BE2C (cell line): ENCODE measurements at places on chromosomes 6 and 20.

GRCh38 chr6:92688342-92688741 is 731.0 kb downstream of the EPHA7 start:
- DNase-seq: no peak

DNA sequence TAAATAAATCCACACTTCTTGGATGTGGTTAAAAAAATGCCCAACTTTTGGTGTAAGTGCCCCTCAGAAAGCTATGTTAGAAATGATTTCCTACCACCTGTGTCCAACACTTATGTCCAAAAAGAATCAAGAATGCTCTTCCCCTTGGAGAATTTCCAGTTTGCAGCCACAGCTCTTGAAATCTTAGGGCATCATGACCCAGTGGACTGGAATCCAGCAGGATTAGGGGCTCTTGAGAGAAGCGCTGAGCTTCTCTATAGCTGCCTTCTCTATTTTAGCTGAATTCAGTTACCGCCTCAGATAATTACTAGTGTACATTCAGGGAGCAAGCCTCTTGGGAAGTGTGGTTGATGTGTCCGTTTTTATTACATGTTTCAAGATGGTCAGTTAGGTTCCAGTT is 2.5 kb downstream of the PHACTR1 start:
- DNase-seq: no peak

DNA sequence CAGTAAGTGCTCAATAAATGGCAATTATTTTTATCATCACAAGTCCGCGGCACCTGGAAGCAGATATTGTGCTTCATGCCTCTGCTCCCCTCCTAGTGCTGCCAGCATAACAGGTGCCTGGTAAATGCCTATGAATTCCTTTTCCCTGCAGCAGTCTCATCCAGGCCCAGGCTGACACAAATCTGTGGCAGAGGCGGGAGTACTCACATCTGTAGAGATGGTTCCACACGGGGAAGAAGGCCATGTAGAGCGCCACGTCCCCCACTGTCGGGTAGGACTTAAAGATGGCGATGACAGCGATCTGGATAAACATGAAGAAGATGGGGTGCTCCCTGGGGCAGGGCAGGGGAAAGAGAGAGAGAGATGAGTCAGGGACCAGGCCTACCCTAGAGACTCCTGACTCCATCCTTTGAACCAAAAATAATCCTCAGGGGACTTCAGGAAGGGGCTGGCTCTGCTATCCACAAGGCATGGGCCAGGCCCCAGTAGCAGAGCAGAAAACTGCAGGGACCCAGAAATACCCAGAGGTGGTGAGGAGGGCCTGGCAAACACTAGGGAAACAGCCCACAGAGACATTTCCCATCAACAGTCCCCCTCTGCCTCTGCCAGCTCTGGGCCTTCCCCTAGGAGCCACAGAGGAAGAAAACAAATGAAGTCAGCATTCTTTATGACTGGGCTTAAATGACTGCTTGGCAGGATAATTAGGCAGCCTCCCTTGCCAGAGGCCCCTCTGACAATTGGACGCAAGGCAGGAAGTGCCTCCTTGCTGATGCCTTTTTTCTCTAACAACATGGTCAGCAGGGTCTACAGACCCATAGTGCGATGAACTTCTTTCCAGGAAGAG is 23.0 kb downstream of the MAP1LC3A start:
- no peak for DNase-seq

GRCh38 chr20:37278966-37279590 is 10.4 kb upstream of the MANBAL start:
- DNase-seq: no peak

DNA sequence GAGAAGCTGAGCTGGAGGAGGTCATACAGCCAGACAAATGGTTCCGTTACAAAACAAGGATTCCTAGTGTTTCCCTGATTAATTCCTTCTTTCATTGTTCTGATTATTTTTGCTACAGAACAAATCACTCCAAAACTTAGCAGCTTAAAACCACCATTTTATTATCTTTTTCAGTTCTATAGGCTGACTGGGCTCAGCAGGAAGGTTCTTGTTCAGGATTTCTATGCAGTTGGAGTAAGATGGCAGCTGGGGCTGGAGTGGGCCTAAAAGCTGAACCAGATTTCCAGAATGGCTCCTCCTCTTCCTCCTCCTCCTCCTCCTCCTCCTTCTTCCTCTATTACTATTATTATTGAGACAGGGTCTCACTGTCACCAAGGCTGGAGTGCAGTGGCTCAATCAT is 112.2 kb upstream of the SHLD1 start:
- no peak for DNase-seq

GRCh38 chr6:88166493-88167351 is 575 bp upstream of the CNR1 start:
- no peak for DNase-seq

DNA sequence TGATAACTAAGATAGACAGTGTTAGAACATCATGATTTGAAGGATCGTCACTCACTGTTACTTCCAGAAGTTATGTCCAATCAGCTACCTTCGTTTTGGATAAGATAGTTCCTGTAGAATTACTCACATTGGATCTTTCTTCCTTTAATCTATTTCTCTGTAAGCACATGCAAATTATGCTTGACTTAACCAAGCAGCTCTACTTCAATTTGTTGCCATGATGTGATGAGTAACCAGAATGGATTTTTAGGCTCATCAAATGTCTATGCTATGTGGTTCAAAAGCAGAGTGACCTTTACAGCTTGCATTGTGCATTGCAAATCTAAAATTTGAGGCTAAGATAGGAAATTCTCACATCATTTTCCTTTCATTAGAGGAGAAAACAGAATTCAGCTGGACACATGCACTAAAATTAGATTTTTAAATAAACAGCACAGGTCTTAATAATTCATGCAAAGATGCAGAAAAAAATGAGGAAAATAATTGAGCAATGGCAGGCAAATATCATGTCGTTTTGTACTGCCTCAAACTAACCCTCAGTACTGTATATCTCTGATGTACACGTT is 76.7 kb upstream of the ZFP64 start:
- DNase-seq: no peak

DNA sequence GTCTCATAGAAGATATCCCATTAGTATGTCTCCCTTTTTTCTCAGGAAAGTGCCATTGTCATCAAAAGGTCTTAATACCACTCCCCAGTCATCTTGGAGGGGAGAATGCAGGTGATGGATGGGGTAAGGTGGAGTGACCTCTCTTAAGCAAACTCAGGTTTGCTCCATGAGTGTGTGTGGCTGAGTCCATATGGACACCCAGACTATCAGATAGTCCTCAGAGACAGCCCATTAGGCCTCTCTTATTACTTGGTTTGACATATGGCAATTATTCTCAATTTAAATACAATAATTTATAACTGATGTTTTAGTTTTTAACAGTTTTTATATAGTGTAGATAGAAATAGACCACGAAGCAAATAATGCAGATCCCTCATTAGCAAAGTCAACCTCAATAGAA is 23.2 kb downstream of the LAMA4 start:
- no peak for DNase-seq

DNA sequence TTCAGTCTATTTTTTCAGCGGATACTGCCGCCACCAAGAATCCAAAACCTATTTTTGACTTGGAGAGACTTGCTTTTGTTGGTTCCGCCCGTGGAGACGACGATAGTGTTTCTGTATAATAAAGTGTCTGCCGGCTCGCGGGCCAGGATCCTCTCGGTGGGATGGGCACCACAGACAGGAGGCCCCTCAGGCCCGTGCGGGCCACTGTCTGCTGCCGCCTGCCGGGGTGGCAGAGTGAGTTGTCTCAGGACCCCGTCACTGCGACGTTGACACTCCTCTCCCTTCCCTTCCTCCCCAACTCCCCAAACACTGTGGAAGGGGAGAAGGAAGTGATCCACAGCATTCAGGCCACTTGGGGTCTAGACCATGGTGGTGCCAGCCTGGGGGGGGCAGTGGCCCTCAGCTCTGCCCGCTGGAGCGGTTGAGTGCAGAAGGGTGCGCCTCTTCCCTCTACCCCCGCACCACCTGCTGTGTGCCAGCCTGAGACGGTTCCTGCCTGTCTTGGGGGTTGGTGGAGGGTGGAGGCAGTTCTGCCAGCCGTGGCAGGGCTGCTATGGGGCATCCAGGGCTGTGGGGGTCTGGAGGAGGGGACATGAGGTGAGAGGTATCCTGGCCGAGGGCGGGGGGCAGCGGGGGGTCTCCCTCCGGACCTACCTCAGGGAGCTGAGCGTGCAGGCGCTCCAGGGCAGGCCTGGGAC is 17.5 kb downstream of the RBM38 start:
- no peak for DNase-seq

DNA sequence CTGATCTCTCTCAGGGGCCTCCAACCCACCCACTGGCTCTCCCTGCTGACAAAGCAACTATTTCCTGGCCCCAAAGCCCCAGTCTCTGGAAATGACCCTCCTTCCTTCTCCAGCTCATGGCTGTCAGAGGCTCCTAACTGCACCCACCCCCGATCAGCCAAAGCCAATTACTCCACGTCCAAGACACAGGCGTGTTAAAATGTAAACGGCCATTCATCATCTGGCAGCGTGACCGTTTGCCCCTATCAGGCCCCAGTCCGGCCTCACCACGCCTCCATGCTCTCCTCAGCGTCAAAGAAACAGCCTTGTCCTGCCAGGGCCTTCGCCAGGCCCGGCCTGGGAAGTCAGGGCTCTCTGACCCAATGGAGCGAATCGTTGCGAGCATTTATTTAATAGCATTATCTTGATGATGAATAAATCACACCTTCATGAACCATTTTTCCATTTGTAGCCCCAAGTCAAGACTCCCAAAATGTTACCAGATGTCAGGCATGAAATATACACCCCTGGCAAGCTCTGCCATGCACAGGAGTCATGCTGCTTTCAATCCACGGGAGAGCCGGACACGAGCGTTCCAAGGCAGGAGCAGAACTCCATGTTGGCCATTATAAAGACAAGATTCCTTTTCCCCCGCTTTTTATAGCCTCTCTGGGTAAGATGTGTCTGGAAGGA is 17.7 kb downstream of the RIPOR3 start:
- no peak for DNase-seq

DNA sequence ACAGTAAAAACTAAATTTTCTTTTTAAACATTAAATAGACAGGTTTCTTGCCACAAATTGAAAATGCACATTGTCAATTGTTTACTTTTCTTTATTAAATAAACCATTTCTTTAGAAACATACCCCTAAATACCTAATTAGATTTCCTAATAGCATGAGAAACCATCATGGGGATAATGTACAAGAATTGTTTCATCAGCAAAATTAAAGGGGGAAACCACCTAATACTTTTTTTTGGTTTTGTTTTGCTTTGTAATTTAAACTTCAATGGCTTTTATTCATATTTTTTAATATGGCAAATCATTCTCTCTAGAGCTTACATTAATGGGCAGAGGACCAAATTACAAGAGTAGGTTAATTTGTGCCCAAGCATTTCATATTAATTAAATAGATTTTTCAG is 987.9 kb downstream of the EPHA7 start:
- no peak for DNase-seq

- DNase-seq: no peak
These were observed 295.8 kb downstream of the BCKDHB start for GRCh38 chr6:80402266-80402665.

GRCh38 chr6:132948889-132949288 is 134.5 kb downstream of the RPS12 start:
- DNase-seq: no peak

DNA sequence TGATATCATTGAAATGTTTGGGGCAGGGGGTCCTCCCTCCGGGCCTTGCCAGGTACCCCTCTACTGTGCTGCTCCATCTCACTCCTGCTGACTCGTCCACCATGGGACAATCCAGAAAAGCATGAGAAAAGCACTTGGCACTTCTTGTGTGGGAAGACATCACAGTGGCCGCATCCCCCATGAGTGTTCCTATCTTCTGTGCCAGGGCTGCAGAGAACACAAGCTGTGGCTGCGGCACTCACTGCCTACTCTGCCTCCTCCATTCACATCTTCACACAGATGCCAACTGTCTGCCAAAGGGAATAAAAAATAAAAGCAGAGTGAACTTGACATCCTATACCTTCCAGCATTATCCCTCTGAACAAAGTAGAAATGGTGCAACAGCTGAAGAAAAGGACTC is 117.4 kb upstream of the PROKR2 start:
- no peak for DNase-seq
